ENCODE measurements at places on chromosomes 13 and 19.

GRCh38 chr19:50668416-50668815 is 19.2 kb downstream of the C19orf81 start:
- DNase-seq: no peak

GRCh38 chr19:12230751-12231733 is 63.6 kb downstream of the ZNF44 start:
- no peak for DNase-seq

DNA sequence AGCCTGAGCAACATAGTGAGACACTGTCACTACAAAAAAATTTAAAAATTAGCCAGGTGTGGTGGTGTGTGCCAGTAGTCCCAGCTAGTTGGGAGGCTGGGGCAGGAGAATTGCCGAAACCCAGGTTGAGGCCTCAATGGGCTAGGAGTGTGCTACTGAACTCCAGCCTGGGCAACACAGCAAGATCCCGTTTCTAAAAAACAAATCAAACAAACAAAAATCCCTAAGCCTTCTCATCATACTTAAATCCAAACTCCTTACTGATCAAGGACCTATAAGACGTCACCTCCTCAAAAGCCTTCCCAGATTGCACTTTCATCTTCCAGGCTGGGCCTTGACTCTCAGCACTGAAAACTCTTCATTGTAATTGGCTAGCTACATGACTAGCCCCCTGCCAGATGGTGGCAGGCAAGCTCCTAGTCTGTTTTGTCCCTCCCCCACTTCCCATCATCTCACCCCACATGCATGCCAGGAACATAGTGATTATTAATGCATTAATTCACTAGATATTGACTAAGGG is 17.5 kb upstream of the NANOS3 start:
- DNase-seq: no peak

DNA sequence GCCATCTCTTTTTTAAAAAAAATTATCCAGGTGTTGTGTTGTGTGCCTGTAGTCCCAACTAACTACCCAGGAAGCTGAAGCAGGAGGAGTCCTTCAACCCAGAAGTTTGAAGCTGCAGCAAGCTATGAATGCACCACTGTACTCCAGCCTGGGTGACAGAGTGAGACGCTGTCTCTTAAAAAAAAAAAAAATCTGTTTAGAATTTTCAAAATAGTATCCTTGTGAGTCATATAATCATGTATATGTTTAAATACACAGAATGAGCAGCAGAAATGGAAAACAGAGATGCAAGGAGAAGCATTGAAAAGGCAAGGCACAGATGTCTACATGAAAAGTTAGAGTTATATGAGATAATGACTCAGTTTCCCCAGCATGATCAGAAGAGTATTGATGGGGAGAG is 31.2 kb downstream of the SYDE1 start:
- no peak for DNase-seq

DNA sequence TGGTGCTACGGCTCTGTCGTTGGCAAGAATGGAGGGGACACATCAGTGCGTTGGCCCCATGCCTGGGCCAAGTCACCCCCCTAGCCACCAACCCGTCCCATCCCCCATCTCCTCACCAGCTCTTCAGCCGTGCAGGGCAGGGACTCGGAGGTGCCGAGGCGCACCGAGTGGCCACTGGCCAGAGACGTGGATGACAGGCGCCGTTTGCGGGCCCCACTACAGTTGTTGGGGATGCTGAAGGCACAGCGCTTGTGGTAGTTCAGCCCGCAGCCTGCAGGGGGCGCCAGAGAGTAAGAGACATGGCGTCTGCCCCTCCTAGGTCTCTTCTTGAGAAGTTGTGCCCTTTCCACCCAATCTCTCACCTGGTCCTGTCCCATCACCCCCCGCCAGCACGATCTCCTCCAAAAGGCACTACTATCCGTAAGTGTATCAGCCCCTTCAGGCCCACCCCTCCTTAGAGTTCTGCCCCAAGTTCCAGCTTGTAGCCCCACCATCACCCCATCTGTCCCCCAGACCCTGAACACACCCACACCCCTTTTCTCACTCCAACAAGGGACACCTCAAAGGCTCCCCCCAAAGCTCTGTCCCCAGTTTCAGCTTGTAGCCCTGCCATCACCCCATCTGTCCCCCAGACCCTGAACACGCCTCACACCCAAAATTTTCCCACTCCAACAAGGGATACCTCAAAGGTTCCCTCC is 12.4 kb downstream of the PRKD2 start:
- no peak for DNase-seq

DNA sequence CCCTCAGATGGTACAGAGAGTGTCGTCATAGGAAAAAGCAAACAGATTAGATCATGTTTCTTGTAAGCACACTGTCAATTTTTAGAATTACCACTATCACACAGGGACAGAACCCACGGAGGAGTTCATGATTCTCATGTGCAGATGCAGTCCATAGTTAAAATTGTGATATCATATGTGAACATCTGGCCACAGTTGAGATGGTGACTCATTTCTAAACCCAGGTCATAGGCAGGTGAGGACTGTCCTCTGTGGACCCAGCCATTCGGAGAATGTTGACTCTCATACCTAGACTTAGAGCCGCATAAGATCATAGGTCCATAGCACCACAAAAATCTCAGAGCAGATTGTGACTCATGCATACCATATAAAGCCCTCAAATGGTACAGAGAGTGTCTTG is 17.8 kb upstream of the ZNF730 start:
- DNase-seq: no peak

GRCh38 chr13:80888390-80888789 is 547.5 kb upstream of the SPRY2 start:
- DNase-seq: no peak

GRCh38 chr13:43185226-43185625 is 161.8 kb downstream of the DNAJC15 start:
- DNase-seq: no peak

DNA sequence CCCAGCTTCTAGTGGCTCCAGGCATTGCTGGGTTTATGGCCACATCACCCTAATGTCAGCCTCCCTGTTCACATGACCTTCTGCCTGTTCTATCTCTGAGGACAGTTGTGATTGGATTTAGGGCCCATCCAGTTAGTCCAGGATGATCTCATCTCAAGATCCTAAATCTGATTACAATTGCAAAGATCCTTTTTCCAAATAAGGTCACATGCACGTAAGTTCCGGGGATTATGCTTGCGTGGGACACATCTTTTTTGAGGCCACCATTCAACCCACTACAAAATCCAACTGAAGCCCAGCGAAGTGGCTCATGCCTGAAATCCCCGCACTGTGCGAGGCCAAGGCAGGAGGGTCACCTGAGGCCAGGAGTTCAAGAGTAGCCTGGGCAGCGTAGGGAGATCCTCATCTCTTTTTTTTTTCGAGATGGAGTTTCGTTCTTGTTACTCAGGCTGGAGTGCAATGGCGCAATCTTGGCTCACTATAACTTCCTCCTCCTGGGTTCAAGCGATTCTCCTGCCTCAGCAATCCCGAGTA is 12.3 kb downstream of the PLD3 start:
- DNase-seq: no peak

DNA sequence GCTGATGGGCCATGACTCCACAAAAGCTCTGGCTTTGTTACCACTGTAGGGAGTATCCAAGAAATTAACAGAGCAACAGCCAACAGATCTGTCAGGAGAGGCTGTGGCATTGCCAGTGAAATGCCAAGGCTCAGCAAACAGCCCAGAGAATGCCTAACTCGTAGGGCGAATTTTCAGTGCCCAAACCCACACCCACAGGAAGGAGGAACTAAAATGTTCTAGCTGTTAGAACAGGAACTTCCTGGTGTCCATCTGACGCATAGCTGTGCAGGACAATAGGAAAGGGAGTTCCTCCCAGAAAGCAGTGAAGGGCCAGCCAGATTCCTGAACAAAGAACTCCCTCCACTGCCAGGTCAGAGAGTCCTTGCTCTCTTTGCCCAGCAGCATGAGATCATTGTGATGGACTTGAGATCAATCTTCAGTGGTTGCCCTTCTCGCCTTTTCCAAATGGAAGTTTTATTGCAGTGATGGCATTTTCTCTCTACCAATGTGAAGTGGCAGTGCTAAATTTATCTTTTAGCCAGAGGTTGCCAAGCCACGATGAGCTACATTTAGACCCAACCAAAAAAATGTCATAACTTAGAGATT is 224.2 kb upstream of the STARD13 start:
- no peak for DNase-seq

Data from DMS153 (cell line).